ENCODE measurements at places on chromosomes 5 and 9. TPM values are rescaled to one million over a fixed set of nuclear protein-coding genes. Genes with fewer than 3 reads are reported as not detected.

- no peak overlapping the region for H3K4me3 ChIP-seq
- H3K27me3 ChIP-seq: peaks cover 21% of the 10 kb centered on the region
- peaks cover 16% of the 10 kb centered on the region for H3K4me1 ChIP-seq
- H3K27ac ChIP-seq: no peak overlapping the region
Observed at GRCh38 chr5:1002836-1003235, 5.8 kb upstream of the NKD2 start.

DNA sequence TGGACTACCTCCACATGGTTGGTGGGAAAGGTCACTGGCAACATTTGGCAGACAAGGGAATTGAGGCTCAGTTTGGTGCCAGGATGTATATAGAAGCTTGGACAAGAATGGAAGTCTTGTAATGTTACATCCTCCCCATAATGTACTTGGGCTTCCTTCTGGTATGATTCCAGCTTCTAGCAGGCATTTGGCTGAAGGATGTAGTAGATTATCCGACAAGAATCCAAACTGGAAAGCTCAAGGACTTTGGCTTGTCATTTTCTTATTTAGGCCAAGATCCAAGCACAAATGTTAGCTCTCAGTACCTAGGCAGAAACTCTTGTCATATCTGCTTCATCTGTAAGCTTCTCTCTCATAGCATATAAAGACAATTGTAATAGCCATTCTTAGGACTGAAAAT is 209.1 kb downstream of the MAPKAP1 start:
- H3K4me1 ChIP-seq: no peaks in the 10 kb centered on the region
- no peaks in the 10 kb centered on the region for H3K36me3 ChIP-seq
- no peak for DNase-seq
- no peaks in the 10 kb centered on the region for H3K27me3 ChIP-seq
- no peak overlapping the region for H3K4me3 ChIP-seq

GRCh38 chr9:88920645-88921044 is 70.6 kb upstream of the S1PR3 start:
- H3K36me3 ChIP-seq: no peaks in the 10 kb centered on the region
- no peaks in the 10 kb centered on the region for H3K27me3 ChIP-seq
- H3K27ac ChIP-seq: no peak overlapping the region

Gene CCL27
- total RNA-seq: not detected

Gene LCN6
- not detected for total RNA-seq

- DNase-seq: no peak
- H3K4me3 ChIP-seq: no peak overlapping the region
- no peaks in the 10 kb centered on the region for H3K36me3 ChIP-seq
- H3K27me3 ChIP-seq: peaks cover 4% of the 10 kb centered on the region
Observed at GRCh38 chr5:36694351-36694750, 87.9 kb downstream of the SLC1A3 start.

DNA sequence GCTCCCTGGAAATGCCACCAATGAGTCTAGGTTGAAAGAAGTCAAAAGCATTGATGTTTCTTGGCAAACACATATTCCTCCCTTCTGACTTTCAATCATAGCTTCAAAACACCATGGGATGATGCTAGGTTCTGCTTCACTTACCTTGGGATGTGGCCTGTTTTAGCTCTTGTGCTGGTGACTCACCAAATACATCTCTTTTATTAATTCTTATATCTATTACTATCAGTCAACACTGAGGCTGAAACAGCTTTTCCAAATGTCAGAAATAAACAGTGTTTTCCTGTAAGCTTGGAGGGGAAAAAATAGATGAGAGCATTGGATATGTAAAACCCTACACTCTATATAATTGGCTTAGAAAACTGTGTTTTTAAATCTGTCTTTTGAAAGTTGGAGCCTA is 245.4 kb upstream of the NREP start:
- H3K27ac ChIP-seq: no peak overlapping the region
- H3K4me3 ChIP-seq: no peak overlapping the region

- H3K36me3 ChIP-seq: no peaks in the 10 kb centered on the region
- no peak for DNase-seq
- H3K27me3 ChIP-seq: no peaks in the 10 kb centered on the region
- H3K4me3 ChIP-seq: no peak overlapping the region
- no peaks in the 10 kb centered on the region for H3K4me1 ChIP-seq
- no peak overlapping the region for H3K27ac ChIP-seq
Observed at GRCh38 chr5:153463806-153464205, 26.7 kb upstream of the GRIA1 start.

- no peaks in the 10 kb centered on the region for H3K4me1 ChIP-seq
- no peaks in the 10 kb centered on the region for H3K27me3 ChIP-seq
- no peak for DNase-seq
- H3K36me3 ChIP-seq: no peaks in the 10 kb centered on the region
- no peak overlapping the region for H3K27ac ChIP-seq
Observed at GRCh38 chr5:149322518-149322917, 22.8 kb upstream of the GRPEL2 start.

DNA sequence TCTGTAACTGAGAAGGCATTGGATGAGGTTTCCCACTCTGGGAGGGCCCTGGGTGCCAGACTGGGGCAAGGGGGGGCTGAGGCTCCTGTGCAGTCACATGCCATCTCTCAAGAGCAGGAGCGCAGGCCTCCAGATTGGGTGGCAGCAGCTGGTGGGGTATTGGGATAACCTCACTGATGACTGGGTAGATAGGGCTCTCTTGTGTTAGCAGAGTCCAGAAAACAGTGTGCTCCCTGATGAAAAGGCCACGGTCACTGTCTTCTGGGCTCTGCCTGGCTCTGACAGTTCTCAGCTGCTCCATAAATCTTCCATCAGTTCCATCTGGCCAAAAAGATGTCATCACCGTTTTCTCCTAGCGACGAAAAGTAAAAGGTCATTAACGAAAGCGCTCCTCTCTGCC is 21.8 kb upstream of the NKX2-5 start:
- no peaks in the 10 kb centered on the region for H3K27me3 ChIP-seq
- DNase-seq: no peak
- H3K4me3 ChIP-seq: no peak overlapping the region
- no peaks in the 10 kb centered on the region for H3K36me3 ChIP-seq
- no peaks in the 10 kb centered on the region for H3K4me1 ChIP-seq

Gene OR1Q1
- total RNA-seq: not detected

DNA sequence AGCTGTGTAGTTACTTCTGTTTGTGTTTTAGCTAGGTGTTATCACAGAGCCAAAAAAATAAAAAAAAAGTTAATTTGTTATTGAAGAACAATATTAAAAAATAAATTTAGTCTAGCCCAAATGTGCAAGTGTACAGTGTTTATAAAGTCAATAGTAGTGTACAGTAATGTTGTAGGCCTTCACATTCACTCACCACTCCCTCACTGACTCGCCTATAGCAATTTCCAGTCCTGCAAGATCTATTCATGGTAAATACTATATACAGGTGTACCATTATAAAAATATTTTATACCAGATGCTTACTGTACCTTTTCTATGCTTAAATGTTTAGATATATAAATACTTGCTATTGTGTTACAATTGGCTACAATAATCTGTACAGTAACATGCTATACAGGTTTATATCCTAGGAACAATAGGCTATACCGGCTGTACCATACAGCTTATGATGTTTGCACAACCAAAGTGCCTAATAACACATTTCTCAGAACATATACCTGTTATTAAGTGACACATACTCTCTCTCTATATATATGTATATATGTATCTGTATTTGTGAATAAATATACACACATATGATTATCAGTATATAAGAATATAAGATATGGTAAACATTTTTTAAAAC is 341.4 kb upstream of the EDIL3 start:
- H3K27ac ChIP-seq: no peak overlapping the region

Data from natural killer cell (primary cell).